ENCODE measurements at places on chromosomes 6 and 20. TPM values are rescaled to one million over a fixed set of nuclear protein-coding genes. Genes with fewer than 3 reads are reported as not detected.

SPATS1 gene
- total RNA-seq, result not detected

KAT14 gene
- 11.2 TPM for total RNA-seq

EPB41L1 gene
- 11.7 TPM for total RNA-seq

ACSS1 gene
- 1.3 TPM for total RNA-seq

LRRN4 gene
- 0.14 TPM for total RNA-seq

SNAP91 gene
- total RNA-seq, result not detected

THBS2 gene
- 3.3 TPM for total RNA-seq

PRDM13 gene
- not detected for total RNA-seq

DEF6 gene
- total RNA-seq, result 40.5 TPM

HDGFL1 gene
- not detected for total RNA-seq

CALHM6 gene
- 2.4 TPM for total RNA-seq

RBPJL gene
- not detected for total RNA-seq

WFDC13 gene
- total RNA-seq, result not detected
